ENCODE measurements at places on chromosomes 2 and 18.
A peak's percentile ranks its signal among the peaks of the same experiment; 100 is the strongest.

DNA sequence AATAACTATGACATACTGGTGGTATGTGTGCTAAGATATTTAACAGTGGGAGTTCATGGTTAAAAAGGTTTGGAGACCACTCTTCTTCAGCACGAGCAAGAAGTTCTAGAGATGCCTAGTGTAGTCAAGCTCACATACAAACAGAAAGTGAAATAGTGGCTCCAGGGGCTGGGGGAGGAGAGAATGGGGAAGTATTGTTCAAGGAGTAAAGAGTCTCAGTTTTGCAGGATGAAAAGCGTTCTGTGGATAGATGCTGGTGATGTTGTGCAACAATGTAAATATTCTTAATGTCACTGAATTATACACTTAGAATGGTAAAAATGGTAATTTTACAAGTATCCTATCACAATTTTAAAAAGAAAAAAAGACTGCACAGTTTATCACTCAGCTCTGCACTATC, 29.0 kb upstream of the EPAS1 start:
- no peak for DNase-seq

GRCh38 chr18:43882358-43883055, 605.2 kb upstream of the SYT4 start:
- no peak for DNase-seq

GRCh38 chr18:59593291-59593717, 103.9 kb downstream of the CCBE1 start:
- DNase-seq, result no peak

DNA sequence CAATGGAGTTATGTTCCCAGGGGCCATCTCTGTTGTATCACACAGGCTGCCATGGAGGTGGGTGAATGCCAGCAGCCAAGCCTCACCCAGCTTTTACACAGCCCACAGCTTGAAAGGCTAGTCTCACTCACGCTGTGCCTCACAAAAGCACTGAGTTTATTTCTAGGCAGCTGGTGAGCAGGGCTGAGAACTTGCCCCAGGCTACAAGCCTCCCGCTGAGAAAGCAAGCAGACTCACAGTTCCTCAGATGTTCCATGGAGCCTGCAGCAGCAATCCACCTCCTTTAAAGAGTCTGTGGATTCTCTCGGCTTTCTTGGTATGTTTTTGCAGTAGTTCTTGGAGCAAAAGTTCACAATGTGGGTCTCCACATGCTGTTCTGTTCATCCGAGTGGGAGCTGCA, 40.9 kb upstream of the ALKAL2 start:
- DNase-seq, result no peak

DNA sequence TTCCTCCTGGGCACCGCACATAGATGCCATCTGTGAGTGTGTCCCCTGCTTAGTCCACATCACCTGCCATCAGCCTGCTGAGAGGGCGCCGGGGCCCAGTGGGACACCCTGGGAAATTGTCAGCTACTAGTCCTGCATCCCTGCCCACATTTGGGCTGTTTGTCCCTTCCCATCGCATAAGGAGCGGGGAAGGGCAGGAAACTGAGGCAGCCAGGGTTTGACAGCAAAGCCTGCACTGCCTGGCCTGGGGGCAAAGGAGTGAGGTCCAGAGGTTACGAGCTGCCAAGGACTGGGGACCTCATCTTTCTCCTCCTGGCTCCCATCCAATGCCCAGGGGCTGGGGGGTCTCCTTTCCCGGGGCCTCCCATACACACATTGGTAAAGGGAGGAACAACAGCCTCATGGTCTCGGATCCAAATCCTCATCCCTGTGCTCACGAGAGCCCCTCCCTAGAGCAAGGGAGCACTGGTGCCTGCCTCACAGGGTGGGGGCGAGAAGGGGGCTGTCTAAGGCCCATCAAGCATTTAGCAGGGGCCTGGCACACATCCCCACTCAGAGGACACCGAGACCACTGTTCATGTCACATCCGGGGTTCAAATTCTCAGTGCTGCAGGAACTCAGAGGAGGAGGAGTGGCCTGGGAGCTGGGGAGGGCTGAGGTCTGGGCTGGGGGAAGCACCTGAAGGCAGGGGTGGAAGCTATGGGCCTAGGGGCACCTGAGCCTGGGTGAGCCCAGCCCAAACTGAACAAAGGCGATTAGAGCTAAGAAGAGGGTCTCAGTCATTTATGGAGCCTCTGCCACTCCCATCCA, 113.8 kb downstream of the SMAD7 start:
- DNase-seq, result no peak

- no peak for DNase-seq
These were observed 100.1 kb downstream of the SLC25A12 start for GRCh38 chr2:171793691-171794678.

DNA sequence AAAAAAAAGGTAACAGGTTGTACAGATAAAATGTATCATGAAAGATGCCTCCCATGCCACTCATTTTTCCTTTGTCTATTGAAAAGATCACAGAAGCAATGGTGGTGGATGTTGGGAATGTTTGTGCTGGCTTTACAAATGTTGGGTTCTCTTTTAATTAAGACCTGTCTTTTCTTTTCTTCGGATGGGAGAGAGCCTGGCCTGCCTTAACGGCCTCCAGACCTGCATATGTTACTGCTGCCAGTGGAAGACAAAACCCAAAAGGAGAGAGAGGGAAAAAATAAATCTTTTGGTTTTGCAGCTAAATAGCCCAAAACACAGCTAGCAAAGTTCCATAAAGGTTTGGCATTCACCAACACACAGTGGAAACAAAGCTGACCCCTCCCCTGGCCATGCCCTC, 50.5 kb upstream of the FZD7 start:
- no peak for DNase-seq

- peak; percentile 37 for DNase-seq
These were observed 85.3 kb downstream of the C2orf74 start for GRCh38 chr2:61247204-61247812.

GRCh38 chr18:22303927-22304326, 113.8 kb downstream of the CTAGE1 start:
- DNase-seq, result no peak

DNA sequence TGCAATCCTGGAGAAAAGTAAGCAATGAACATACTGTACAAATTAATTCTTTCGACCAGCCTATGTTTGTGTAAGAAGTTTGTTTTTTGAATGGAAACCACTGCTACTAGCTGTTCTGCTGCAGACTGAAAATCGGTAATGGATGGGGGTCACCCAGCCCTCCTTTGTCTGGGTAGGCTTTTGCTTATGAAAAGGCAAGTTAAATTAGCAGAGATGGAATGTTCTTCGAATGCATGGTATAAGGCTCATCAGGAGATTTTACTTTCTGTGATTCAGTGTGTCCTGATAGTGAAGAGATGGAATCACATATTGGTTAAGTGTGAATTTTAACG, 53.8 kb downstream of the EEF1B2 start:
- no peak for DNase-seq

GRCh38 chr18:77065221-77065981, 67.2 kb downstream of the MBP start:
- peak; percentile 43 for DNase-seq

GRCh38 chr2:3396920-3397559, 17.5 kb downstream of the TRAPPC12 start:
- DNase-seq, result no peak

DNA sequence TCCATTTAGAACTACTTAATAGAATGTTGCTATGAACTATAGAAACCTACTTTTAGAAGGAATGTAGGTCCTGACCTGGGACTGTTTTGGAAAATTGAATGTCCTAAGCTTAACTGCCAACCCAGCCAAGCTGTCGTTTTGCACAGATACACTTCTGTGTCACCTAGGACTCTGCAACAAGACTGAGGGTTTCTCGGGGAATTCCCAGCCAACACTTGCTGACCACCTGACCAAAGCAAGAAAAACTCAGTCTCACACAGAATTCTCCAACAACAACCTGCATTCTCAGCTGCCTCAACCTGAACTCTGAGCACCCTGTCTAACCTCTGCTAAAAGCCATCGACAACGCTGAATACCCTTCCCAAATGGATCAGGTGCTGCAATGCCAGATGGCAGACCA, 128.2 kb downstream of the SS18 start:
- no peak for DNase-seq

GRCh38 chr18:74290021-74290420, 1.7 kb downstream of the CYB5A start:
- DNase-seq, result no peak

DNA sequence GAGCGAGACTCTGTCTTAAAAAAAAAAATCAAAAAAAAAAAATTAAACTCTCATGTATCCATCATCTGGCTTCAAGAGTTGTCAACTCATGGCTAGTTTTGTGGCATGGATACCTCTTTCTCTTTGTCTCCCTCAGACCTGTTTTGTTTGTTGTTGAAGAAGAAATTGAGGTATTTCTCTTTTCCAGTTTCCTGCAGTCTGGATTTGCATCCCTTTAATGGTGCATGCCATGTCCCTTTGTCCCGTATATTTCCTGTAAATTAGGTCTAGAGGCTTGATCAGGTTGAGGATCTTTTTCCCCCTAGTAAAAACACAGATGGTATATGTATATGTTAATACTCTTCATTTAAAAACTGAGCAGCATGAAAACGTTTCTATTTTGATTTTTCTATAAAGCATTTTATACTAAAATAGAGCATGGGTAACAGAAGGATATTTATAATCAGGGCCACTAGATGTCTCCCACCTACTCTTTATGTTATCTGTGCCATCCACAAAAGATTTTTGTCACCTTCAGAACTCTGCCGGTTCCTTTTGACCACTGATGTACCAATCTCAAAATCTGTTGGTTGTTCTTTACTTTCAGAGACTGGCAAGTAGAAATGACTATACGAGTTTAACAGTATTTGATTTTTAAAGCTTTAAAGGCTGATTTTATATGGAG, 80.1 kb downstream of the GALNT1 start:
- DNase-seq, result peak; percentile 8

- DNase-seq, result no peak
These were observed 40.6 kb downstream of the ACTR3 start for GRCh38 chr2:113930448-113930847.

GRCh38 chr18:24052053-24052452, 37.5 kb downstream of the TTC39C start:
- no peak for DNase-seq

DNA sequence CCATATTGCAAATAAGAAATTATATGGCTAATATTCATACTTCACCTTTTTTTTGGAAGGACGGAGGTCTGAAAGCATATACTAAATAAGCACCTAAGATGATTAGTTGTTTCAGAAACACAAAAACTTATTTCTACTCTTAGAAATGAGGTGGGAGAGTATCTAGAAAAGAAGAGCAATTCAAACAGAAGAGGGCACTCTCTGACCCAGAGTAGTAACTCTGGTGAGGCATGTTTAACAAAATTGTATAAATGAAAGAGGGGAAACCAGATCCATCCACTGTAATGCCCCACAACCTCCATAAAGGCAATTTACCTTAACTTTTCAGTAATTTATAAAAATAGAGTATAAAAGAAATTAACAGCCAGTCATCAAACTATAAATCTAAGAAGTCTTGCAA, 669.6 kb upstream of the VRK2 start:
- DNase-seq, result peak; percentile 35

DNA sequence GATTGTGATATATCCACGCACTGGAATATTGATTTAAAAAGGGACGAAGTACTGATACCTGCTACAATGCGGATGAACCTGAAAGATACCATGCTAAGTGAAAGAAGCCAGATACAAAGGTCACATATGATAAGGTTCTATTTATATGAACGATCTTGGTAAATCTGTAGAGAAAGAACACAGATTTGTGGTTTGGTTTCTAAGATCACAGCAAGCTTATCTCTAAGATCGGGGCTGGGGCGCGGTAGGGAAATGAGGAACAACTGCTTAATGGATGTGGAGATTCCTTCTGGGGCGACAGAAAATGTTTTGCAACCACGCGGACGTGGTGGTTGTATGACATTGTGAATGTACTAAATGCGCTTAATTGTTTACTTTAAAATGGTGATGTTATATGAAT, 60.1 kb downstream of the NEDD4L start:
- no peak for DNase-seq

- DNase-seq, result no peak
These were observed 253.4 kb downstream of the HDAC4 start for GRCh38 chr2:239147376-239147775.

GRCh38 chr2:45892757-45893156, 241.3 kb downstream of the PRKCE start:
- no peak for DNase-seq

DNA sequence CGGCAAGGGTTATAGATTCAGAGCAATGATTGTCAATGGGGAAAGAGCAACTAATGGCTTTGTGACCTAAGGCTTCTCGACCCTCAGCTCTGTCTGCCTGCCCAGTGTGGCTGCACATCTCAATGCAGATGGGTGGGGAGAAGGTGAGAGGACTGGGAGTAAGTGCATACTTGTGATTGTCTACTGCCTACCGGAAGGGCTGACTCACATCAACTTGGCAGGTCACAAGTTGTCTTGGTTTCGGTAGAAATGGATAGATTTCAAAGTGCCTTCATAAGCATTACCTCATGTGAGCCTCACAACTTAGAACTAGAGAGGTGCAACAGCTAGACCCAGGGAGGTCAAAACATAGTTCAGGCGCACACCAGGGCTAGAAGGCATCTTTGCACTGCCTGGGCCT, 29.4 kb downstream of the STAT1 start:
- DNase-seq, result no peak

DNA sequence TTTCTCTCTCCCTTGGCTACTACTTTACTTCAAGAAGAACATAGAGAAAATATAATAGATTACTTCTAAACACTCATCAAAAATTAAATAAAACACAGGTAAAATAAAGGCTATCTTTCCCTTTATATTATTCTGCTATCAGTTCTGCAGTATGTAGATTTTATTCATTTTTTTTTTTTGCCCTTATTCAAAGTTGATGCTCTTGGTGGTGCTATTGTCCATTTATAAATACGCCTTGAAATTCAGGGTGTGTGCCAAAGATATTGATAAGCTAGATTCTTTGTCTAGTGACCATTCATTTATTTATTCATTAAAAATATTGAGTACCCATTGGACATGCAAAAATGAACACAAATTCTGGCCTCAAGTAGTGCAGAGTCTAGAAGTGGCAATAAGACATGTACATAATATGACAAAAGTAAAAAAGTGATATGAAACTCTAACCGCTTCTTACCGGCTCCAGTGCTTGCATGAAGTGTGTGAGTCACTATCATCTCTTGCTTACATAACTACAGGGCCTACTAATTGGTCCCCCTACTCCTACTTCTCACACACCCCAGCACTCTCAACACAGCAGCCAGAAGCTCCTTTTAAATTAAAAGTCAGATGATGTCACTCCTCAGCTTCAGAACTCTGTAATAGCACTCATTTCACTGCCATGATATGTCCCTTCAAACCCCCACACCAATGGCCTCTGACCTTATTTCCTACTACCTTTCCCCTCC, 208.3 kb upstream of the FANCL start:
- peak; percentile 2 for DNase-seq

DNA sequence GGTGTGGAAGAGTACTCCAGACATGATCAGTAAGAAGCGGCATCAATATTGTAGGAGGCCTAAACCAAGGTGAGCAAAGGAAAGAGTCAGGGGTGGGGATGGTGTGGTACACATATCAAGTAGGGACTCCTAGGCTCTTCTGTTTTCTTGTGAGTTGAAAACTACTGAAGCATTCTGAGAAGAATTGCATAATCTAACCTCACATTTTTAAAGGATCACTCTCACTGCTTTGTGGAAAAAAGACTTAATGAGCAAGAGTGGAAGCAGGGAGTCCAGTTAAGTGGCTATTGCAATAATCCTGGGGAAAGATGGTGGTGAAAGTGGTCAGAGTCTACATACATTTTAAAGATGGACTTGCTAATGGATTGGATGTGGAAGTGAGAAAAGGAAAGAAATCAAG, 899.5 kb upstream of the FAM98A start:
- no peak for DNase-seq

- DNase-seq, result no peak
These were observed 126.0 kb downstream of the KCNH7 start for GRCh38 chr2:162712598-162712997.
